Nephron progenitor cell (in vitro differentiated cells): ENCODE measurements at places on chromosomes 4 and X.

DNA sequence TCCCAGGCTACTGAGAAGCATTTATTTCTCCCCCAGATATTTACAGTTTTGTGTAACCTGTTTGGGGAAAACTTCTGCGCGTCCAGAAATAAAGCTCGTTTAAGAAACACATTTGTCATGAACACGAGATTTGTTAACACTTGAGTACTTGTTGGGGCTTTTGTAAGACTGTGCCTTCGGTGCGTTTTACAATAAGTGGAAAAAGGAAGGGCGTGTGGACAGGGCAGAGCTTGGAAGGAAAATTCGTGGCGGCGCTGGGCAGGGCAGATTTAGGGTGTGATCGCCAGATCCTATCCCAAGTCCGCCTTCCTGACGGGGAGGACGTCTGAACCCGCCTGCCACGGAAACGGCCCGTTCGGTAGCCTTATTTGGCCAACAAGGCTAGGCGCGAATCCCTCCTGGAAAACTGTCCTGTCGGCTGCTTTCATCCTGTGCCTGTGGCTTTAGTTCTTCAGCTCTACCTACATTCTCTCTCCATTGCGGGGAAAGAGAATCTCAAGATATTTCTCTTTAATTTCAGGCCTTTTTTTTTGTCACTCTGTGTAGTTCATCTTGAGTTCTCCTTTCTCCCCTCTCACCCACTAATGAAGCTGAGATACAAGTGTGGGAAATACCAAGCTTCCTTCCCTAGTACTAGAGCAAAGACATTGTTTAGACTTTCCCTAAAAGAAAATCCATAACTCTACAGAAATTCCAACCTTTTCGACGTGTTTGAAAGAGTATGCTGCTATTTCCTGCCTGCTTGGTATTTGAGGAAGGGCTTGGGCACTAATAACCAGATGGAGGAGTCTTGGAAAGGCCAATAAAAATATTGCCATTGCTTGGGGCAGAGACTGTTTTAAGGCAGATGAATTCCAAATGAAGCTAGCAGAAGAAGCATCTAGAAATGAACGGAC lies 982 bp downstream of the PDLIM5 start:
- peak; percentile 64 for DNase-seq

- no peak for DNase-seq
Measured at GRCh38 chr4:85870298-85871083, 395.5 kb downstream of the ARHGAP24 start.

DNA sequence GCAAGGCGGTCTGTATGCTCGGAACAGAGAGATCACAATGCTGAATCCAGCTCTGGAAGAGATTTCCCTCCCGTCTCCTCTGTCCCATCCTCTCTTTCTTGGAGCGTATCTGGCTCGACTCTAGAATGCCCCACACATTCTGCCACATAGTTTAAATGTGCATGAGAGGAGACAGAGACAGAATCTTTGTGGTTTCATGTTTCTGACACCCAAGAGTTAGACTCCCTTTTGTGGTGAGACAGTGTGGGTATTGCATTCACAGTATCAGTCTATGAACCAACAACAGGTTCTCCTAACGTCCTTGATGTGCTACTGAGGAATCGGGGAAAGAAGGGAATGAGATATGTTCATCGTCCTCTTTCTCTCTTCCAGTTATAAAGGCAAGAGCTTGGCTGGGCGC lies 25.3 kb downstream of the FAM47E start:
- no peak for DNase-seq

DNA sequence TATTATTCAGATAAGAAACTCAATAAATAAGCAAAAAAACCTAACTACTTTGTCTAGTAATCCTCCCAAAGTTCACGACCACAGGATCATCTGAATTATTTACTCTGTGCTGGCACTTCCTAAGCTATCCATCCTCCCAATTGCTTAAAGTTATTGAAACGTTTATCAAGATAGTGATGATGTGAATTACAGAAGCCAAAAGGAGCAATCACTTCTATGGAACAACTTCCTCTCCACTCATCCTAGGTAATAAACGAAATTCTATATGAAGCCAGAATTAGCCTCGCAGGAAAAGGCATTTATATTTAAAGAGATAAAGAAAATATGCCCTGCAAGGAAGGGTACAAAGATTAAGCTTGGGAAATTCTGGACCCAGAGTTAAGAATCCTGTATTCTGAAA lies 475.4 kb downstream of the NLGN4X start:
- DNase-seq, result no peak

GRCh38 chr4:15811703-15812337 lies 33.7 kb downstream of the CD38 start:
- no peak for DNase-seq

- no peak for DNase-seq
Measured at GRCh38 chr4:183503497-183504063, 1.3 kb upstream of the ING2 start.

GRCh38 chr4:107492566-107492965 lies 227.5 kb downstream of the PAPSS1 start:
- DNase-seq, result no peak

- DNase-seq, result peak; percentile 81
Measured at GRCh38 chr4:1777822-1778641, 15.1 kb upstream of the FGFR3 start.

DNA sequence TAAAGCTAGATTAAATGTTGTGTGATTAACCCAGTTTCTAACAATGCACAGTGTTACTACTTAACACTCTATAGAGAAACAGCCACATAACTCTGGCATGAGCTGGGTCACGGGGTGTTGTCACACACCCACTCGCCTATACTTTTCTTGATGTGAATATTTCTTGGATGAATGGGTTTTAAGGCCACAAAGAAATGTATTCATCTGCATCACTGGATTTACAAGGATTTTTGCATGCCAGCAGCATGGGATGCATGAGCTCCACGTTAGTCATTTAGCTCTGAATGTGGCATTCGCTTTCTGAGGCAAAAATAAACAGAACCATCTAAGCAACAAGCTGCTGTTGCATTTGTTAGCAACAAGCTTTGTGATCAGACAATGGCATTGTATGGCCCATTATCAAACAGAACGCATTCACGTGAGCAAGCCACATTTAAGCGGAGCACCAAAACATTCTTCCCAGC lies 89.7 kb downstream of the LRP2BP start:
- no peak for DNase-seq

DNA sequence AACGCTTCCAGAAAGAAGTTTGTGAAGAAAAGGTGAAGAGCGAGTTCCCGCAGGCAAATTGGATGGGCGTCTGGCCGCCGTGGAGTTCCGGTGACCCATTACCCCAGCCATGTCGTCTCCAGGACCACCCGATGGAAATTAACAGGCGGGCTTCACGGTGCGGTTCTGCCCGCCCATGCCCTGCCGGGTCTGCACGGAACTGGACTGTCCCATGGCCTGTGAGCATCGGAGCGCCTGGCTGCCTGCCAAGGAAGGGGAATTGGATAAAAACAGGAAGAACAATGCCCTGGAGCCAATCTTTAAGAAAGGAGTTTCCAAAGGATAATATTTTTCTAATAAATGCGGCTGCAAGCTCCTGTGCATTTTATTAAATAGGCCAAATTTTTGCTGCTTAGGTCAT lies 319.8 kb upstream of the SLC7A11 start:
- no peak for DNase-seq

DNA sequence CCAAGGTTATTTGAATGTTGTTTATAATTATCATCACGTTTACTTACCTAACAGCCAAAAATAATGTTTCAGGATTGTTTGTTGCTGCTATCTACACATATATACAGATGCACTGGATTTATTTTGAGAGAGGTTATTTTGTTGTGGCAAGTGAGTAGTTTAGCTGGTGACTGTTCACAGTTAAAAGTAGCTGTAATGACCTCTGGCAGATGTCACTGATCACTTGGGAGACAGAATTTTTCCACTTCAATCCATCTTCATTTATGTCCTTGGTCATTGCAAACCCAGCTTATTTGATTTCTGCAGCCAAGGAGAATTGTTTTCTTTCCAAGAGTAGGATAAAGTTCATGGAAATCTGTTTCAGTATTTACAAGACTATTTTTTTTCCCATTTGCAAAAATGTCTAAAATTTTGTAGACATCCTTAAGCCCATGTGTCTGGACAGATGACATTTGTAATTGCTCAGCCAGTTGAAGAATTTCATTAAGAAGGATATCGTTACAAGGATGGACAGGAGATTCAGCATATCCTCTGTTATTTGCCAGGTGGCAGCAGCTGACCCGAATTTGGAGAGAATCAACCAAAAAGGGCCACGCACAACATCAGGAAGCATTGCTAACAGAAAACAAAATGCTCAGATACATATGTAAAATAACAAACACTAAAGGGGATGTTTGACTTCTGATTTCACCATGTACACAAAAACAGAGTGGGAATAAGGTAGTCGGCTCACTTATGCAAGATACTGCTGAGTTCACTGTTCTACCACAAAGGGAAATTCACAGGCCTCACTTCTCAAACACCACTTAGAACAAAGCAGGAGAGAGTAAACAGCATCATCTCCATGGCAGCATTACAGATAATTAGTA lies 64.5 kb downstream of the GPRIN3 start:
- no peak for DNase-seq

DNA sequence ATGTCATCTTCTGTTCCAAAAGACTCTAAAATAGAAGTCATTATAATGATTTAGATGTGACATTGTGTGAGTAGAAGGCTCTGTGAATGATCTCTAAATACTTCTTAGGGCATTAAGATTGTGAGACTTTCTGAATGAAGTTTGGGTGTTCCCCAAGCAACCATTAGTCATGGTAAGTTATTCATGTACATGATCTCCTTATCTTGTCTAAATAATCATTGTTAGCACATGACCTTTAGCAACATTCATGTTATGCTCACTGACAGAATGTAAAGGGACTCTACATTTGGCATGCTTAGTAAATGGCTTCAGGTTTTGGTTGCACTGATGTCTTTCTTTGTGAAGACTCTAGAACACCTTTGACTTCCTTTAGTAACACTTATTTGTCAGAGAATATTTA lies 140.8 kb upstream of the AGA start:
- no peak for DNase-seq

DNA sequence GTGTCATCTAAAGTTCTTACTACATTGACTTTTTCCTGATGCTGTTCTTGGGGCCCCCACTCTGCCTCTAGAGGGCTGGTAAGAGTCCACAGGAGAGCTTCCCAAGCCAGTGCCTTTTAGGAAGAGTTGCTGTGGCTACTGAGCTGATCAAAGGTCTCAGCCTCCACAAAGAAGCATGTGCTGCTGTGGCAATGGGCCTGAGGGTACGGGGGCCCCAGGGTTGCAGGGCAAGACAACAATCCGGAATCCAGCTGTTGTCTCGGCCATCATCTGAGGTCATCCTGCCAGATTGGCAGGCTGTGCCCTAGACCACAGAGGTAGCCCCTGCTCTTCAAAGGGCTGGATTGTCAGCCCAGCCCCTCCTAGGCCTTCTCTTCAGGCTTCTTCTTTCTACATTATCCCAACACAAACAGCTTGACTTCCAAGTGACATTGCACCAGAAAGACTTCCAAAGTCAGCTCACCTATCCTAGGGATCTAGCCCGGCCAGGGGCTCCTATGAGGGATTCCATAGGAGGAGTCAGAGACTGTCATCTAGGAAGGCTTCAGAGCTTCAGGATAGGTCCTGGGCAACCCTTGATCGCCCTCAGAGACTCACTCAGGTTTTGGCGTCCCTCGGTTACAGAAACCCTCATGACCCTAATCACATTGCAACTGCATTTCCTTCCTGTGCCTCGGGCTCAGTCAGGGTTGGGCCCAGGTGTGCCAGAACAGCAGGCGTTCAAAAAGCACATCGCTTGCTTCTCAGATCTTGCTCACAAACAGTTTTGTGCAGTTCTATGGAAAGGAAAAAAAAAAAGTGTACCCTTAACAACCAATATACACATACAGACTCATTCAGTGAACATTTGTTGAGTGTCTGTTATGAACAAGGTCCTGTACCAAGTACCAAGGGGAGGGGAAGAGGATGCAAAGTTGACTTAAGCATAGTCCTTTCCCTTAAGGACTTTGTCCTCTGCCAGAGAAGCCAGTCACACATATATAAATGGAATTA lies 27.8 kb downstream of the SLC25A5 start:
- no peak for DNase-seq

GRCh38 chrX:107831071-107831730 lies 5.5 kb downstream of the MID2 start:
- no peak for DNase-seq

GRCh38 chrX:14528629-14529289 lies 577 bp upstream of the GLRA2 start:
- DNase-seq, result peak; percentile 80

DNA sequence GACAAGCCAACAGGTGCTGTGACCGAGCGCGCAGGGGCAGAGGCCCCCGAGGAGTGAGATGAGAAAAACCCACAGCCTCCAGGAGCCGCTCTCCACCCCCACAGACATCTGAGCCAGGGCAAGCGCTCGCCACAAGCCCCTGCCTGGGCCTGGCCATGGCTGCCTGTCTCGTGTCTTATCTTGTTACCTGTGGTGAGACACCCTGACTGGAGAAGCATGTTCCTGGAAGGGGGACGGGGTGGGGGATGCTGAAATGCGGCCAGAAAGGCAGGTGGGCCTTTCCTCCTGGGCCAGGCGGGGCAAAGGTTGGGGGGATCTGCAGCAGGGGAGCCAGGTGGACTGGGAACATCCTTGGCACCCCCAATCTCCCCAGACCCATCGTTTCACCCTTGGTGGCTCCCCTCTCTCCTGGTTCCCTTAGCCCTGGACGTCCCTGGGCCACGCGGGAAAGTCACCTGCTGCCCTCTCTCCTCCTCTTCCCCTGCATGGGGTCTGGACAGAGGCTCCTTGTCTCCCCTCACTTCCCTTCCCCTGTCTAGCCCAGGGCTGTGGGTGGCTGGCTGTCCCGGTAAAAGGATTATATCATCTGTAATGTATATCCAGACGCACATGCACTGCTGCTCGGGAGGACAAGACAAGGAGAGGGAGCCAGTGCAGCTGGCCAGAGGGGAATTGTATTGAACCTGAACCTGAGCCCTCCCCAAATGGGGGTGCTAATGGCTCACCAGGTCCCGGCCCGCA lies 8.4 kb upstream of the DUSP9 start:
- DNase-seq, result no peak

- DNase-seq, result no peak
Measured at GRCh38 chr4:179112441-179113170, 1670.4 kb upstream of the AGA start.

DNA sequence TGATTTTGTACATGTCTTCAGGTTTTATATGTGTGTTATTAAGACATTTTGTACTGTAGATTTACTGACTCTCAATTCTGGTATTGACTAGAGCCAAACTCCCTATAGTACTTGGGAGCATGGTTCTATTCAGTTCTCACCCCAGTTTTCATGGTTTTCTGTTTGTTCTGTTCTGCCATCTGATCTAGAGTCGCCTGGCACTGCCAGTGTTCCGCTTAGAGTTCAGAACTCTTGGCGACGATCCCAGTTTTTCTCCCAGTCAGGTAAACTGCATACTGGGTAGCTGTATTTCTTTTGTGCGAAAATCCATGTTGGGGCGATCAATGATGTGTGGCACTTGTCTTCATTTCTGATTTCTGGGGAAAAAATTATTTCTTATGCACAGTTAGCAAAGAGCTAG lies 78.0 kb downstream of the PHOX2B start:
- no peak for DNase-seq

GRCh38 chr4:94551643-94552564 lies 100.2 kb downstream of the PDLIM5 start:
- no peak for DNase-seq

DNA sequence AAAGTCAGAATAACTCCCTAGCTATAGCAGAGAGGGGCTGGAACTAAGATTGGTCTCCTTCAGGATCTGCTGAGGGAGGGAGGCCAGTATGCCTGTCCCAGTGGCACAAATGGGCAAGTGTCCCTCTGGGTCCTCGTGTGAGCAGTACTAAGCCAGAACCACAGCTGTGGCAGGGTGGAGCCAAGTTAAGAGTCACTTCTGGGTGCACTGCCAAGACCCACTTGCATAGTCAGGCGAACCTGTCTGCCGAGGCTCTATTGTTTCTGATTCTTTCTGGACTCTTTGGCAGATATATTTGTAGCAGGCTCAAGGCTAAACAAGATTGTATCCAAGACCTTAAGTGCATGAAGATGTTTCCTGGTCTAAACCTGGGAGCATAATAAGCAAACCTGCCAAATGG lies 1123.7 kb upstream of the POU3F4 start:
- DNase-seq, result no peak
